Stimulated activated CD8-positive, alpha-beta memory T cell treated with anti-CD3 and anti-CD28 coated beads, Interleukin-2, amount 100 ng/mL, for 1 hour (primary cell): ENCODE measurements at places on chromosomes 3 and 15.
A peak's percentile ranks its signal among the peaks of the same experiment; 100 is the strongest.

DNA sequence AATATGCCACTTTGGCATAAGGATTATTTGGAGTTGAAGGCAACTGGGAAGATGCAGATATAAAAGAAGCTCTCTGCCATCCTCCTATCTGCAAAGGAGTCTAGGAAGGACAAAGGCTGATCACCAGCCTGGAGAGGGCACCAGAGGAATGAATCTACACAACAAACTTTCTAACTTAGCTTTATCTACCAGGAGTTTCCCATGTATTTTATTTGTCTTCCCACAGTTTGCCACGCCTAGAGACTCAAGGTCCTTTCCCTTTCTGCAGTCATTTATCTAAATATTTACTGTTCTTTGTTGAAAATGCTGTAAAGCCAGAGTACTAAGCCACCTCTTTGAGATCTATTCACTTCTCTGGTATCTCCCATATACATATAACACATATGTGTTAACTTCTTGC is 32.2 kb downstream of the GPR176 start:
- no peak for DNase-seq

GRCh38 chr3:187368251-187369088 is at the start of gene RTP4:
RTP4 (plus strand) TSS chr3:187368385; CDS start chr3:187368442, 57 bp downstream.
- no peak for DNase-seq

- no peak for DNase-seq
Measured at GRCh38 chr15:61530769-61531168, 301.7 kb upstream of the RORA start.

- no peak for DNase-seq
Measured at GRCh38 chr3:159765030-159765859, 223.4 kb upstream of the IL12A start.

DNA sequence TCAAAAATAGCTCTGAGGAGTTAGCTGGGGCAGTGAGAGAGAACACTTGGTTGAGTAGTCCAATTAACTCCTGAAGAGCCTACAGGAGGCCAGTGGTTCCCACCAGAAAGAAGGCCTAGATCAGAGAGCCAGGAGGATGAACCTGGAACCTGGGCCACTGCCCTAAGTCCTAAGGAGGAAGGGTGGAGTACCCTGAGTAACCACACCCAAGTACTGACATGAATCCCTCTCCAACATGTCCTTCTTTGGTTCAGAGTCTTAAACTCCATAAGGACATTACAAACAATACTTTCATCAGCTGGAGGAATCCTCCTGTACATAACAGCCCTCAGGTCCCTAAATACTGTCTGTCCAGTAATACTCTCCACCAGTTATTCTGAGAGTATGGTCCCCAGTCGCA is 25.6 kb upstream of the C3orf62 start:
- DNase-seq = no peak

GRCh38 chr15:52071570-52071969 is 41.0 kb downstream of the BCL2L10 start:
- no peak for DNase-seq

DNA sequence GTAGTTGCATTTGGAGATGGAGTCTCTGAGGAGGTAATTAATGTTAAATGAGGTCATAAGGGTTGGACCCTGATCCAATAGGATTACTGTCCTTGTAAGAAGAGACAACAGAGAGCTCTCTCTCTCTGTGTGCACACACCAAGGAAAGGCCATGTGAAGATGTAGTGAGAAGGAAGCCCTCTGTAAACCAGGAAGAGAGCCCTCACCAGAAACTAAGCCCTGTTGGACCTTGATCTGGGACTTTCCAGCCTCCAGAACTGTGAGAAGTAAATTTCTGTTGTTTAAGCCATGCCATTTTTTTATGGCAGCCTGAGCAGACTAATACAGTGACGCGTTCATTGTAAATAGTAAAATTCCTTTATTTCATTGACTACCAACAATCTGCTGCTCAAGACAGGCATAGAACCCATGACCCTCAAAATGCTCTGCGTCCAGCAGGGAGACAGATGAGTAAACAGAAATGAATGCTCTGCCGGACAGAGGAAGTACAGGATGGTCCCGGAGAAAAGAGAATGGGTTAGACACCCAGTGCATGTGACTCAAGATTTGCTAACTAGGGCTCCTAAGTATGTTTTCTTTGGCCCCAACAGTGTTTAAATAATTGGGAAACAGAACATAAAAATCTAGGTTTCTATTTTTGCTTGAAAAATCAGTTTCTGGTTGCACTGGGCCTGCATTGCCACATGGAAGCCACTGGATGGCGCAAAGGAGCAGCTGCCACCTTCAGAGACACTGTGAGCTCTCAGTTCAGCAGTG is 37.9 kb upstream of the TNFAIP8L3 start:
- no peak for DNase-seq

GRCh38 chr3:122548076-122548475 is 16.0 kb downstream of the PARP9 start:
- DNase-seq = no peak

GRCh38 chr3:99637368-99638111 is 854 bp upstream of the COL8A1 start:
- no peak for DNase-seq

DNA sequence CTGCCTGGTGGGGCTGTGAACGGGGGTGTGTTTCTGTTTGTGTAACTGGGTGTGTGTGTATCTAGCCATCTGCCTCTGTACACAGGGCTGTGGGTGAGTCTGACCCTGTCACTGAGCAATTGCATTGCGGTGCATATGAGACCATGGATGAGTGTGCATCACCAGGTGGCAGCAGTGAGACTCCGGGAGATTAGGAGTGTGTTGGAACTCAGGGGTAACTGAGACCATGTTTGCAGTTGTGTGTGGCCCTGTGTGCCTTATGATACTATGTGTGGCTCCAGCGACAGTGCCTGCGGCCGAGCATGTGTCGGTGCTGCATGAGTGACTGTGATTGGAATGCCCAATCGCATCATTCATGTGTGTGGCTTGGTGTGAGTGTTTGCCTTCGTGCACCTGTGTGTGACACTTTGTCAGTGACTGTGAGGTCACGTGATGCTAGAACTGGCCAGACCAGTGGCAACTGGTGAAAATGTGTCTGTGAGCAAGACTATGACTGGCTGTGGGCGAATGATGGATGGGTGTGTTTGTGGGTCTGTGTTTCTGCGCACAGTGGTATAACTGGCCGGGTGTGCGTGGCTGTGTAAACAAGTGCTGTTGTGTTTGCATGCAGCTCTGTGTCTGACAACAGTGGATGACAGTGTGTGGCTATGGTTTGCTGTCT is 14.0 kb downstream of the VILL start:
- DNase-seq = peak; percentile 41

DNA sequence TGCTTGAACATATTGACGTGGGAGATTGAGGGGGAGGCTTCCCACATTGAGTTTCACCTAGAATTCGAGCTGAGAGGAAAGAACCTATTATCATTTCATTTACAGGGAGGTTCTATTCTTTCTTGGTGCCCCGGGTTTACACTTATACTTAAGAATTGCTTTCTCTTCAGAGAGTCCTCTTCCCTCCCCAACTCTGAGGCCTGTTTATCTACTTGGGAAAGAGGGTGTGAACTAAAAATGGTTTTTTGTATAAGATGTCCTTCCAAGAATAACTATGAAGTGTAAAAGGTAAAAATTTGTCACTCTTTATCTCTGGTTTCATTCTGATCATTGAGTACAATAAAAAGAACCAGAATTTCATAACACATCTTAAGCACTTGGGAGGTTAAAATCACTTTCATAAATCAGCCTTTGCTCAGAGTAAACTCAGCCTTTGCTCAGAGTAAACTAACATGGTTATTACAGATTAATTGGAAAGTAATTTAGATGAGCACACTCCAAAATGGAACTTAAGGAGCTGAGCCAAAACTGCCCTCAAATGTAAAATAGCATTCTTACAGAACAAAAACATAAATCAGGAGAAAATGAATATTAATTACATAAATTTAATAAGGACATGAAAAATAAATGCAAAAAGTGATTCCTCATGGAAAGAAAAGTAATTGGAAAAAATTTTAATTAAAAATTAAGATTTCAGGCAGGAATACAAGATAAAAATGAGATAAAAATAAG is 75.2 kb downstream of the GADL1 start:
- no peak for DNase-seq

- no peak for DNase-seq
Measured at GRCh38 chr3:186217820-186218164, 108.9 kb upstream of the ETV5 start.

- no peak for DNase-seq
Measured at GRCh38 chr3:150127011-150127490, 156.4 kb upstream of the PFN2 start.

GRCh38 chr15:45606413-45606812 is 19.2 kb downstream of the BLOC1S6 start:
- no peak for DNase-seq

GRCh38 chr15:43270676-43271306 is 4.1 kb upstream of the TGM5 start:
- DNase-seq = no peak

DNA sequence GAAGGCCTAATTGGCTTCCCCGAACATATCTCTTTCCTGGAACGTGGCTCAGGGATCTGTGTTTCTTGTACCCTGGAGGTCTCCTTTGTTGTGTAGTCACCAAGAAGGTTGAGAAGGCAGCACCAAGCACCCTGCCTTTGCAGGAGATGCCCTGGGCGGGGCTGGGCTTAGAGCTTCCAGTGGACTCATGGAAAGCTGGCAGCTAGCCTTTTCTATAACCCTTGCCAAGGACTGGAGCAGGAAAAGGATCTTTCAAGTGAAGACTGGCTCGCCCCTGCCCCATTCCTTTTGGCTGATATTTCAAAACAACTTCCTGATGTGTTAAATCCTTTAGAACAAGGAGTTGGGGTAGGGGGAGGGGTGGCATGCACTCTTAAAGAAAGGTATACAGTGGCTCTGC is 58.9 kb upstream of the EPHA6 start:
- no peak for DNase-seq

- DNase-seq = no peak
Measured at GRCh38 chr3:195044411-195044810, 226.5 kb downstream of the XXYLT1 start.

- no peak for DNase-seq
Measured at GRCh38 chr3:43010638-43011037, 31.5 kb downstream of the GASK1A start.

GRCh38 chr15:65332391-65333147 is 28.1 kb downstream of the RNU5B-1 start:
- no peak for DNase-seq

GRCh38 chr15:25787855-25788520 is 75.1 kb downstream of the ATP10A start:
- no peak for DNase-seq

DNA sequence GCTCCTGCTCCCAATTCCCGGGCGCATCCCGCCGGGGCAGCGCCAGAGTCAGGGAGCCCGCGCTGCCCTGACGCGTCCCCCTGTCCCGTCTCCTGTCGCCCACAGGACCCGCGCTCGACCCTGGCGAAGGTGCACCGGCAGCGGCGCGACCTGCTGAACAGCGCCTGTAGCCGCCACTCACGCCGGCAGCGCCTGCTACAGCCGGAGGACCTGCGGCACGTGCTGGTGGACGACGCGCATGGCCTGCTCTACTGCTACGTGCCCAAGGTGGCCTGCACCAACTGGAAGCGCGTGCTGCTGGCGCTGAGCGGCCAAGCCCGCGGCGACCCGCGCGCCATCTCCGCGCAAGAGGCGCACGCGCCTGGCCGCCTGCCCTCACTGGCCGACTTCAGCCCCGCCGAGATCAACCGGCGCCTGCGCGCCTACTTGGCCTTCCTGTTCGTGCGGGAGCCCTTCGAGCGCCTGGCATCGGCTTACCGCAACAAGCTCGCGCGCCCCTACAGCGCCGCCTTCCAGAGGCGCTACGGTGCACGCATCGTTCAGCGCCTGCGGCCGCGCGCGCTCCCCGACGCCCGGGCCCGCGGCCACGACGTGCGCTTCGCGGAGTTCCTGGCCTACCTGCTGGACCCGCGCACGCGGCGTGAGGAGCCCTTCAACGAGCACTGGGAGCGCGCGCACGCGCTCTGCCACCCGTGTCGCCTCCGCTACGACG is 16.9 kb downstream of the C3orf22 start:
- DNase-seq = no peak

- no peak for DNase-seq
Measured at GRCh38 chr3:168608926-168609325, 513.2 kb upstream of the GOLIM4 start.

DNA sequence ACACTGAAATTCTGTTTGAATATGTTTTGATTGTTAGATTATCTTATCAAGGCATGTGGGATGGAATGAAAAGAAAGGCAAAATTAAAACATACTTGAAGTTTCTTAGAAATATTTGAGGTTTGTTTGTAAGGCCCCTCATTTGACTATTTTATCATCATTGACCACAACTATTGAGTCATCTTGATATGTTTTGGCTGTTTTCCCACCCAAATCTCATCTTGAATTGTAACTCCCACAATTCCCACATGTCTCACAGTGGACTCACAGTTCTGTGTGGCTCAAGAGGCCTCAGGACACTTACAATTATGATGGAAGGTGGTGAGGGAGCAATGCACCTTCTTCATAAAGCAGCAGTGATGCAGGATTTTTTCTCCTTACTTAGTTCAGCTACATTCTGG is 917.1 kb downstream of the PLOD2 start:
- no peak for DNase-seq

DNA sequence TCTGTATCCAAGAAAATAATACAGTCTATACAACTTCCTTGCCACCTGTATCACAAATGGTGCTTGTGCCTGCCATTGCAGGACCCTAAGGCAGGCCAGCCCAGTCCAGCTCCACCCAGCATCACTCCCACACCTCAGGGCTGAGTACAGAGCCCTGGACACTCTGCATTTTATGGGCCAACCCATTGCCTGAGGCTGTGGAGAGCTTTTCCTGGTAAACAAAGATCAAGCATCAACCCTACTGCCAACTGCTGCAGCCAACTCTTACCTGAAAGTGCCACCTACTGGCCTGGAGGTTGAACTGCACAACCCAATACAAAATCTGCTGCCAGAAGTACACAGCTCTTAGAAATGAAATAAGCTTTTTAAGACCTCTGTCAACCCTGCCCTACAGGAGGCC is 1082.2 kb downstream of the NAALADL2 start:
- DNase-seq = no peak

- DNase-seq = no peak
Measured at GRCh38 chr15:64985366-64986033, 4.2 kb downstream of the SPG21 start.

DNA sequence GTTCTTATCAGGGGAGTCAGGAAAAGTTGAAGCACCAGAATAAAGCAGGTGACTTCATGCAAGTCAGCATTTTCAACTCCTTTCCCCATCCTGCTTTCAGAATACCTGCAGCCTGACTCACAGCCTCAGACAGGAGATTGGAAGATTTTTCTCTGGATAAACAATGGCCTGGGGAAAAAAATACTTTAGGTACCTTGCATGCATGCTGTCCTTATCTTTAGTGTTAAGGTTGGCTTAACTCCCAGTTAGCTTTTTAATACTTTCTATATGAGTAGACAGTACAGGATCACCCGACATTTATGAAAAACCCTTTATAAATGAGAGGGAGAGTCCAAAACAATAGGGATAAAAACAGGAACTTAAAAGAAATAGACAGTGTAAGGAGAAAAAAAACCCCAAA is 53.6 kb downstream of the PAK2 start:
- no peak for DNase-seq
